Activated CD4-positive, alpha-beta T cell treated with anti-CD3 and anti-CD28 coated beads for 36 hours (primary cell): ENCODE measurements at places on chromosomes 13 and 19. TPM values are rescaled to one million over a fixed set of nuclear protein-coding genes. Genes with fewer than 3 reads are reported as not detected.

DNA sequence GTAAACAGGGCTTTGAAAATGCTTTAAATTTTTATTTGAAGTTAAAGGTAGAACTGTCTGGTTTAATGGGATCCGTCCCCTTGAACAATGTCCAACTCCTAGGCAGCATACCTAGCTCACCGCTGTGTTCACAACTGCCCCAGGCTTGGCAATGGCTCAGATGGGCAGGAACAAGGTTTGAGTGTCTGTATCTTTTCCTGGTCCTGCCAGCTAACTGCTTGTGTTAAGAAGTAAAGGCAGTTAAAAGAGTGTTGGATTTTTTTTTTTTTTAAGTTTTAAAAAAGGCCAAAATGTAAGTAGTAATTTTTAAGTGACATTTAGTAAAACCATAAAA is 66.7 kb upstream of the FNDC3A start:
- DNase-seq: no peak

GRCh38 chr13:61113140-61113658 is 302.4 kb downstream of the PCDH20 start:
- DNase-seq: no peak

GRCh38 chr13:20383058-20383457 is 142.6 kb downstream of the CRYL1 start:
- no peak for DNase-seq

GRCh38 chr13:47249266-47249665 is 352.4 kb upstream of the HTR2A start:
- no peak for DNase-seq

DNA sequence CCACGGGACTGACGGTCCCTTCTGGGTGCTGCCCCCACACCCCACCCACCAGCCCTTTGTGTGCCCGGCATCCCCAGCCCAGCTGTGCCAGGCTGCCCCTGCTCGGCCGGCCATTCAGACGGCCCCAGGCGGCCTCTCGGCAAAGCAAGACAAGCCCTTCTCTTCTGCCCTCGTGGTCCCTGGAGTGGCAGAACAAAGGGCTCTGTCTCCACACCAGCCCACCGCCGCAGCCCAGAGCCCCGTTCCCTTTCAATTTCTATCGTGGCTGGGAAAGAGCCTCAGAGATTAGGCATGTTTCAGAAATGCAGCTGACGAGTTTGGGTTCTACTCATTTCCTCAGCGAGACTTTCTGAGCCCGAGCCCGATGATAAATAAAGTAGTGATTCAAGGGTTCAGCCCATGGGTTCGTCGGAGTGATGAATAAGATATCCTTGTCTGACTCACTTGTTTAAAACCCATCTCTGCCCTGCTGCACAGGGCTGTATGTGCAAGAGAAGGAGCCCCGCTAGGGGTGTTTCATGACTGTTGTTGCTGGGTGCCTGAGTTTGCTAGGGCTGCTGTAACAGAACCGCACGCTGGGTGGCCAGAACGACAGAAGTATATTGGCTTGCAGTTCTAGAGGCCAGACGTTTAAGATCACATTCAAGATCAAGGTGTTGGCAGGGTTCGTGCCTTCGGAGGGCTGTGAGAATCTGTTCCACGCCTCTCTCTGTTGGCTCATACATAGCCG is 4.3 kb downstream of the MYO9B start:
- DNase-seq: peak; percentile 88

The IGFL2 gene
- not detected for total RNA-seq

DNA sequence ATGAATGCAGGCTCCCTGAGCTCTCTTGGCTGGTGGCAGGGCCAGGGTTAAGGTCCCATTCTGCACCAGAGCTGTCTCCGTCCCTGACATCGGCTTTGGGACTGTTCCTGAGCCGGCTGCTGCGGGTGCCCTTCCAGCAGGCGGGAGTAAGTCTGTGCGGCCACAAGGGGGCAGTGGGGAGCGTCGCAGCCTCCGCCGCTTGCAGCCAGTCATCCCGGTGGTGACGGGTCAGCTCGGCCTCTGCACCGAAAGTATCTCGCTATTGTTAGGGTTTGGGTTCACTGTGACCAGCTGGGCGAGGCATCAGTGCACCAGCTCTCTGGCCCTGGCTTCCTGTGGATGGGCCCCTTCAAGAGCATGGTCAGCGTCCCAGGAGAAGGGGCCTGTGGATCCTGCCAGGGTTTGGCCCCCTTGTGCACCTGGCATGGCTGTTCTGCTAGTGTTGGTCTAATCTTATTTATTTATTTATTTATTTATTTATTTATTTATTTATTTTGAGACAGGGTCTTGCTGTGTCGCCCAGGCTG is 15.1 kb downstream of the NDUFB7 start:
- DNase-seq: peak; percentile 89

DNA sequence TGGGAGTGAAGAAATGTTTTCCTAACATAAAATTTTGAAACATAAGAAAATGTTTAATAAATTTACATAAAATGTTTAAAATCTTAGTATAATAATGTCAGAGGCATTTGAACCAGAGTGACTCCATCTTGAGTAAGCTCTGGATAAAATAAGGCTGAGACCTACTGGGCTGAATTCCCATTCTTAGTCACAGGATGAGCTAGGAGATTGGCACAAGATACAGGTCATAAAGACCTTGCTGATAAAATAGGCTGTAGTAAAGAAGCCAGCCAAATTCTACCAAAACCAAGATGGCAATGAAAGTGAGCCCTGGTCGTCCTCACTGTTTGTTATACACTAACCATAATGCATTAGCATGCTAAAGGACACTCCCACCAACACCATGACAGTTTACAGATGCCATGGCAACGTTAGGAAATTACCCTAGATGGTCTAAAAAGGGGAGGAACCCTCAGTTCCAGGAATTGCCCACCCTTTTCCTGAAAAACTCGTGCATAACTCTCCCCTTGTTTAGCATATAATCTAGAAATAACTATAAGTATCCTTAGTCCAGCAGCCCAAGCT is 1184.0 kb downstream of the UQCRFS1 start:
- no peak for DNase-seq

DNA sequence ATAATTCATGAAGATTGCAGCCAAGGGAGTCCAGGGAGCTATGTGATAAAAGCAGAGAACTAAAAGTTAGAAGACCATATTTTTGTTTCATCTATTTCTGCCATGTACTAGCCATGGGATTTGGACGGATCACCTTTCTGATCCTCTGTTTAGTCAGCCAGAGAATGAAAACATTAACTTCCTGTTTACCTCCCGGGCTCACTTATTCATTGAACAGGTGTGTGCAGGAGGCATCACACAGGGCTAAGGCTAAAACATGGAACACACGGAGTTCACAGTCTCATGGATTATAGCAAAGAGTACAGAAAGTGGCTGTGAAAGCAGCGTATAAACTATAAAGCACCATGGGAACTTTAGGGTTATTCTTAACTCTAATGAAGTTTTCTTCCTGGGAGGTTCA is 96.8 kb downstream of the GPR12 start:
- no peak for DNase-seq

- no peak for DNase-seq
Observed at GRCh38 chr13:34756136-34756535, 185.9 kb upstream of the NBEA start.

GRCh38 chr13:29934531-29935308 is 84.3 kb upstream of the UBL3 start:
- peak; percentile 66 for DNase-seq

GRCh38 chr19:6452223-6452614 is 7.4 kb downstream of the SLC25A23 start:
- no peak for DNase-seq

DNA sequence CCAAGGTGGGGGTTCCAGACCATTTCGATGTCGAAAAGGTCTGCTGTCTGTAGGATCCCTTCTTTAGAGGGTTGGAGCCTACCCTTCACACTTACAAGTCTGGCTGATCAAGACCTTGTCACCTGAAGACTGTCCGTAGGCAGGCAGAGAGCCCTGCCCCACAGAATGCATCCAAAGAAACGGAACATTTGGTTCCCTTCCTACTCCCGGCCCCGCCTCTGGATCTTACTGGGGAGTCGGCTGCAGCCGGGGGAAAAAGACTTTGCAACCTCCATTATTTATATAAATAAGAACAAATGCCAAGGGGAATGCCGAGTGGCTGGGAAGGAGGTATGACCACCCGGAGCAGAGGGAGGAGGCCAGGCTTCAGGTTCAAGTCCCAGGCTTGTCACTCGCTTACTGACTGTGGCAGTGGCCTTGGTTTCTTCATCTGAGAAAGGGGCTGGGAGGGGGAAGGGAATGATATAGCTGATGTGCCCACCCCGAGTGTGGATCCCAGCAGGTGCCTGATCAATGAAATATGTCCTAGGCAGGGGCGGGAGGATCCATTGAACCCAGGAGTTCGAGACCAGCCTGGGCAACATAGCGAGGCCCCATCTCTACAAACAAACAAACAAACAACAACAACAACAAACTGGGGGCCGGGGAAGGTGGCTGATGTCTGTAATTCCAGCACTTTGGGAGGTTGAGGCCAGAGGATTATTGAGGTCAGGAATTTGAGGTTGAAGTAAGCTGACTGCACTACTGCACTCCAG is 48.7 kb downstream of the RFX2 start:
- no peak for DNase-seq

The ZNF223 gene
- total RNA-seq: 0.63 TPM

DNA sequence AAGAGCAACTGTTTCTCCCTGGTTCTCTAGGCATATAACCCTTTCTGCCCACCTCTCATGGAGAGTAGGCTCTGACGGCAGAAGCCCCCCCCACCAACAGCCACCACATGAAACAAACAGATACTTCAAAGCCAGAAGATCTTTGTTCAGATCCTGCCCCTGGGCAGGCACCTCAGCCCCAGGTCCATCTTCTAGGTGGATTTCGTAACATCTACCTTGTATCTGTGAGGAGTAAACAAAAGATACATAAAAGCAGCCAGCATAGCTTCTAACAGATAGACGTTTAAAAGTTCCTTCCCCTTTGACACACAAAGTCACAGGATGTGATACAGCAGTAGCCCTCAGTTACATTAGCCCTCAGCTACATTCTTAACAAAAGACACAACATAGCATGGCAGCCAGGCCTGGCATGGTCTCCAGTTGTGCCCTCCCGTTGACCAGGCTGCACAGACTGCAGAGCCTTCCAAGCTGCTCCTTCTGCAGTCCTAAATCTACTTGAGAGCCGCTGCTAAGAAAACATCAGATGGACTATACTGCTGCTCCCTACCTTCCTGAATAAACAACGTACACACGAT is 35.4 kb downstream of the BRD4 start:
- DNase-seq: no peak
